Bone marrow (tissue), 2 donors: ENCODE measurements at places on chromosomes 12 and 14.

GRCh38 chr14:58098507-58098906 is 53.5 kb downstream of the ARMH4 start:
- no peak for DNase-seq

DNA sequence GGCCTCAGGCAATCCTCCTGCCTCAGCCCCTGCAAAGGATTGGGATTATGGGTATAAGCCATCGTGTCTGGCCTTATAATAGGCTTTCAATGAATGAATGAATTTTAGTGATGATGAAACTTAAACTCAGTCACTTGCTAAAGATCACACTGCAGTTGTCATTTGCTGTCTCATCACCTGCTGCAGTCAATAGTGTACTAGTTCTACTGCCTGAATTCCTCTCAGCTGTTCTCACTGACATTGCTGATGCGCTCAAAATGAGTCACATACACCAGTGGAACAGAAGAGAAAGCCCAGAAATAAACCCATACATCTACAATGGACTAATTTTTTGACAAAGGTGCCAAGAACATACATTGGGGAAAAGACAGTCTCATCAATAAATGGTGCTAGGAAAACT is 5.6 kb upstream of the SYNJ2BP start:
- DNase-seq: no peak

DNA sequence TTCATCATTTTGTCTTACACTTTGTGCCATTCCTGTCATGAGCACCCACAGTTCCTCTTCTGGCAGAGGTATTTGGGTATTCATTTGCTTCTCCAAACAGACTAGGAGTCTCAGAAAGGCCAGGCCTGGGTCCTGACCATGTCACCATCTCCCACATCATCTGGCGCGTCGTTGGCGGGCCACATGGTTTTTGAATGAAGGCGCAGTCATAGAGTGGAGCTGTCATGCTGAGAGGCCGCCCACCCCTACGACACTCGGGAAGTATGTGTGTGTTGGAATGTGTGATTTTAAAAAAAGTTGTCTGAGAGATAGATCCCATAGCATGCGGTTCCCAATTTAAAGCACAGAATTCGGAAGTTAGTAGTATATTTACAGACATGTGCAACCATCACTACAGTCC is 15.6 kb upstream of the TTC7B start:
- no peak for DNase-seq

DNA sequence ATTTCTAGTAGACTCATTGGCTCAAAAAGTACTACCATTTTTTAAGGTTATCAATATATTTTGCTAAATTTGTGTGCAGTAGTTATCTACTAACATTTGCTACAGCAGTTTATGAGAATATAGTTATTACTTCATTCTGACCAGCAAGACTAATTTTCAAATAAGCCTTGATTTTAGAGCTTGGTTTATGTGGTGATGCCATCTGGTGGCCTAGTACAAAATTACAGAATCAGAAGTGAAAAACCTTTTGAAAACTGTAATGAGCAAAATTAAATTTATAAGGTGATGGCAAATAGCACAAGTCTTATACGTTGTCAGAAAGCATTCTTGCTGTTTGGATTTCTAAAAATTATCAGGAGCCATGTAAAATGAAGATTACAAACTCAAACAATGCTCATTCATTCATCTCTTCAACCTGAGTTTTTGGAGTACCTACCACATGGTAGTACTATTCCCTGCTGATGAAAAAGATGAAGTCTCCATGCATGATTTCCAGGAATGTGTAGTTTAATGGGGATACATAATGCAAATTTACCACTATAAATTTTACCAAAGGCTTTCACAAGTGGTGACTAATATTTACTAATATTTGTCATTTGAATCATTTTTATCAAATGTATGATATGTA is 51.0 kb downstream of the MAGOHB start:
- no peak for DNase-seq

- no peak for DNase-seq
Measured at GRCh38 chr14:95113476-95113875, 43.9 kb downstream of the DICER1 start.

DNA sequence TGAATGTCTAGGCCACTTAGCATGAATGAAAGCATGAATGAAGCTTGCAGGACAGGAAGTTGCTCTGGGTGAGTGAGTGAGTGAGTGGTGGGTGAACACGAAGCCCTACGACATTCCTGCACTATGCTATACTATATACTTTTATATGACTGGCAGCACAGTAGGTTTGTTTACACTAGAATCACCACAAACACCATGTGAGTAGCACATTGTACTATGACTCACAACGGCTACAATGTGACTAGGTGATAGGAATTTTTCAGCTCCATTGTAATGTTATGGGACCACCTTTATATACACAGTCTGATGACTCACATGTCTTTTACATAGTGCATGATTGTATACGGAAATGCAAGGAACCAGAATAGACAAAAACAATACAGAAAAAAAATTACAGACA is 1480.2 kb downstream of the AACS start:
- DNase-seq: no peak

GRCh38 chr12:63294327-63294632 is 143.3 kb upstream of the AVPR1A start:
- peak; percentile 17 for DNase-seq

GRCh38 chr12:127284870-127285431 is 982.0 kb upstream of the TMEM132C start:
- no peak for DNase-seq

- DNase-seq: no peak
Measured at GRCh38 chr14:77474479-77475177, 16.7 kb downstream of the AHSA1 start.

DNA sequence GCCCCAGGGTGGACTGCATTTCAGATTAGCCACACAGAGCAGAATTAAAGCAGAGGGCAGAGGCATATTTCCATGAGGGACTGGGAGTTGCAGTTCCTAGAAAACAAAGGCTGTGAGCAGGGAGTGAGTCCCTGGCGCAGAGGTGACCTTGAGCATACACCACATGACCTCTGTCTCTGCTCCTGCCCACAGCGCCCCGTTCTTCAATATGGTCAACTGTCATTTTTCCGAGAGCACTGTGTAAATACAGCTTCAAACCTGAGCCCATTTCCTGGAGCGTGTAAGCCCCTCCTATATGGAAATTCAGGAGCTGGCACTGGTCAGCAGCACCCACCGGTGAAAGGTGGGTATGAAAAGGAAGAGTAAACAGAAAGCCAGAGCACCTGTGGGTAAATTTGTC is 192.2 kb upstream of the PELI2 start:
- DNase-seq: no peak

DNA sequence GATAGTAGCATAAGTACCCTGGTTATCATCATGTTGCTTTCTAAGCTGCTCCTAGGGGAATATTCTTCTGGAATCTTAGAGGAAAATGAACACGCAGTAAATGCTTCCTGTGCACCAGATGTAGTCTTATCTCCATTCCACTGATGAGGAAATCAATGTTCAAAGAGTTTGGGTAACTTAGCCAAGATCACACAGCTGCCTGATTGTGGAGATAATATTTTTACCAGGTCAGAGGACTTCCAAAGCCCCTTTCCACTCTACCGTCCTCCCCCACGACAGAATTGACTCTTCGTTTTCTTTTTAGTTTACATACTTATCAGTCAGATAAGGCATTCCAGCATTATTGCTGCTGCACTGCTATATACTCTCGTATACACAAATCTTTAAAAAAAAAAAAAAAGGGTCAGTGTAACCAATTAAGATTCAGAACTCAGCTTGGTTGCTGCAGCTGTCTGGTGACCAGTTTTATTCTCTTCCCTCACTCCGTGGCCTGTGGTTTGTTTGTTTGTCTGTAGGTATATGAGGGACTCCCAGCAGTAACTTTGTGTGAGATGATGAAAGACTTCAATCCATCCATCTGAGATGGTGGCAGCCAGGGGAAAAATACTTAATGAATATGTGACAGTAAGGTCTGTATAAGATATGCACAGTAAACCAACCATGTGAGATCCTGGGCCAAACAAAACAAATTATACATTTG is 110.5 kb downstream of the TGFB3 start:
- no peak for DNase-seq

DNA sequence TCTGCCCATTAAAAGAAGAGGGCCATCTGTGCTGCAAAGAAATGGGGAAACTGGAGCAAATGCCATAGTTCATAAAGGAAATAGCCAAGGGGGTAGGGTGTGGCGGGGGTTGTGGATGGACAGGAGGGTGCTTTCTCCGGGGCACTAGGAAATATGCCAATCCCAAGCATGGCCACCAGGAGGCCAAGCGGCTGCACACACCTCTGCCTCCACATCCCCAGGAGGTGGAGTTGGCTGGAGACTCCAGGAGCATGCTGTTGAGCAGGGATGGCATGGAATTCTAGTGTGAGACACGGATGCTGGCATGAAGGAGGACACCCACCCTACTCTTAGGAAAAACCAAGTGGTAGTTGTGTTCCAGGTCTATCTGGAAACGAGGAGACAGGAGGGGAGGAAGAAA is 25.2 kb downstream of the NID2 start:
- DNase-seq: no peak

DNA sequence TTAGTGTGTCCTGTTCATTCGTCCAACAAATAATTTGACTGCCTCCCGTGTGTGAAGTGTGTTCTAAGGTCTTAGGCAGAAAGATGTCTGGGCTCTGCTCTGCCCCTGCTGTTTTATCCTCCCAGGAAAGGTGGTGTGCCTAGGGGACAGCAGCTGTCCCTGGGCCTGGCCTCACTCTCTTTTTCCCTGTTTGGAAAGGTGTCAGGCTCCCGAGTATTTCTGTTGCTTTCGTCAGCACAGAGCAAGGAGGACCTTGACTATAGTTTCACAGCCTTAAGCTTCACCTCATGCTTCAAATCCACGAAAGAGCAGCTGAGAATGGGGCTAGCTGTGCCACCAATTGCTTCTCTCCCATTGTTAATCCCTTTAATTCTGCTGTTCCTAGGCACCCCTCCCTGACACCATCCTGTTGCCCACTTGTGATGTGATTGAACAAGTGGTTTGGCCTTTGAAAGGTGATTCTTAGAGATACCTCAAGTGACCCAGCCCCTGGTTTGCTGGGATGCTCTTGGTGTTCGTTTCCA is 54.2 kb downstream of the TGFB3 start:
- no peak for DNase-seq

DNA sequence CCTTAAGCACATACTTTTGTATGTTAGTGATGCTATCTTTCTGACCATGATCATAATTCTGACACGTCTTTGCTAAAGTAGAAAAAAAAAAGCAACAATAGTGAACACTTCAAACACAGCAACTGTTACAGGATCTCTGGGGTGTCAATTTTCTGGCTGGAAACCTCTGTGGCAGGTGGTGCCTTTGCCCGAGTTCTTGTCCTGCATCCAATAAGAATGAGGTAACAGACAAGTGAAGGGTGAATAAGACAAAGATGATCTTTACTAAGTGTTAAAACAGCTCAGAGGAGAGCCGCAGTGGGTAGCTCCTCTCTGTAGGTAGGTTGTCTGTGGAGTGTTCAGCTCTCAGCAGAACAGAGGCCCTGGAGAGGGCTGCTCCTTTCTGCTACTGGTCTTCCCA is 20.9 kb upstream of the PLBD1 start:
- no peak for DNase-seq

GRCh38 chr12:94207849-94208621 is 59.7 kb downstream of the PLXNC1 start:
- DNase-seq: peak; percentile 69

- no peak for DNase-seq
Measured at GRCh38 chr12:49345825-49346658, 646 bp upstream of the DNAJC22 start.

DNA sequence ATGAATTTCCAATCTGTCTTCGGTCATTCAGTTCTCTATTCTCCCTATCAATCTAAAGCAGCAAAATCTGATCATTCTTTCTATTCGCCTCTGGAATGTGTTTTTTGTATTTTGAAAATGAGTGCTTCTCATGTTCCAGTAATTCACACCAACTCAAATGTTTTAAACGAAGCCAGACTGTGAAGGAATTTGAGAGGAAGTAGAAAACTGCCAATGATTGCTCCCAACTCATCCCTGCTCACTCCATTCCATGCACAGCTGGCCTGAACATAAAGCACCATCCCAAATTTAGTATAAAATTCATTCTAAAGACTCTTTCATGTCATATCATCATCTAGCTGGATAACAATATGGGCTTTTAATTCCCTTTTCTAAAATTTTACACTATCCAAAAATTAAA is 123.8 kb downstream of the DUSP6 start:
- no peak for DNase-seq

DNA sequence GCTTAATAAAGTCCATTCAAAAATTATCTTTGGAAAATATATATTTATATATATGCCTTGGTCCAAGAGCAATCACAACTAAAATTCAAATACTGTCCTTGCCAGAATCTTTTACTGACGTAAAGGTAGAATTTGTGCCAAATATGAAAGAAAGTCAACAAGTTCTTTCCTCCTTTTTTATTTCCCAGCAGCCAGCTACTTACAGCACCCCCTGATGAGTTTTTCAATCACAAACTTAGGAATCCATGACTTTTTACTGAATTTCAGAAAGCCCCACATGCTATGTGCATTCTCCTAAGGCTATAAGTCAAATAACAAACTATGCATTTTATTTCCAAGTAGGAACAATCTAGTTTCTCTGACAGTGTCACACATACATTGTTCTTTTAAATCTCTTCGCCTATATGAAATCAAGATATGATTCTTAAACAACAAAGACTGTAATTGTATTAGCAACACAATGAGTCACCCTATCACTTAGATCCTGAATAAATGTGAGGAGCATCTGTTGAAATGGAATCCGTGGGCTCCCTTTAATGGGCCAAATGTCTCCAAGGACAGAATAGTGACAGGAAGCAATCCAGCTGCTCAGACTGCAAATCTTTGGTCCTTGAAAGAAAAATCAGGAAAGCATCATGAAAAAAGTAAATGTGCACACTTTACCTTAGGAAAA is 271.4 kb downstream of the DUSP6 start:
- DNase-seq: no peak

DNA sequence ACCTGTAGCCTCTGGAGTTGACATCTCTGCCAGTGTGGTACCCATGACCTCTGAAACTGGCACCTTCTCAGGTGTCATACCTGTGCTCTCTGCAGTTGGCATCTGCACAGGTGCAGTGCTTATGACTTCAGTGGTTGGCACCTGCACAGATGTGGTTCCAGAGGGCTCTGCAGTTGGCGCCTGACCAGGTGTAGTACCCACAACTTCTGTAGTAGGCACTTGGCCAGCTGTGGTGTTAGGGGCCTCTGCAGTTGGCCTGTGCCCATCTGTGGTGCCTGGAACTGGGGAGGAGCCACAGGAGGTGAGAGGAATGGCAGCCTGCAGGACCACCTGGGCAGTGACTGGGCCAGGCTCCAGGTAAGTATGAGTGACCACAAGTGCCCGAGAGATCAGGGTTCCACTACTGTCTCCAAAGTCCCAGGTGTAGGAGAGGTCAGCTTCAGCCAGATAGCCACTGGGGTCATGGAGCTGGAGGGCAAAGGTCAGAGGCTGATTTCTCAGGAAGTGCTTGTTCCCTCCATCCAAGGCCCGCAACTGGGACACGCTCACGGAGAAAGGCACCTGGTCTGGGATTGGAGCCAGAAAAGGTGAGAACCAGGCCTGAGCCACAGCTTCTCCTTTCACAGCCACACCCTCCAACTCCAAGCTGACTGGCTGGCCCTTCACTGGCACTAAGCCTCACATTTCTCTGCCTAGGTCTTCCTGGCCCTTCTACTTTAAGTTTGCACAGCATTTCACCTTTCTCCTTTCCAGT is 8.6 kb downstream of the PMEL start:
- DNase-seq: no peak

DNA sequence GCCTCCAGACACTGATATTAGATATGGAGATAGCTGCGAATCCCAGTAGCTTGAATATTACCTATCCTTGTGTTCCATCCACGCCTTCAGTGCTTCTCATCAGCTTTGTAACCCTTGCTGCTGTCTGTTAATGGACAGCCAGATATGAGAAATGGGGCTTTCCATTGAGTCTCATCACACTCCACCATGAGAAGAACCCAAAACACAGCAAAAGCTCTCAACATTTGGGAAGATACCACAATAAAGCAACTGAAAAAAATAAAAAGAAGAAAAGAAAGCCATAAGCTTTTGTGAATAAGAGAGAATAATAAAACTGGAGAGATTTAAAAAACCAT is 225.4 kb downstream of the GALC start:
- DNase-seq: no peak
